ENCODE measurements at places on chromosomes 3 and 15.

DNA sequence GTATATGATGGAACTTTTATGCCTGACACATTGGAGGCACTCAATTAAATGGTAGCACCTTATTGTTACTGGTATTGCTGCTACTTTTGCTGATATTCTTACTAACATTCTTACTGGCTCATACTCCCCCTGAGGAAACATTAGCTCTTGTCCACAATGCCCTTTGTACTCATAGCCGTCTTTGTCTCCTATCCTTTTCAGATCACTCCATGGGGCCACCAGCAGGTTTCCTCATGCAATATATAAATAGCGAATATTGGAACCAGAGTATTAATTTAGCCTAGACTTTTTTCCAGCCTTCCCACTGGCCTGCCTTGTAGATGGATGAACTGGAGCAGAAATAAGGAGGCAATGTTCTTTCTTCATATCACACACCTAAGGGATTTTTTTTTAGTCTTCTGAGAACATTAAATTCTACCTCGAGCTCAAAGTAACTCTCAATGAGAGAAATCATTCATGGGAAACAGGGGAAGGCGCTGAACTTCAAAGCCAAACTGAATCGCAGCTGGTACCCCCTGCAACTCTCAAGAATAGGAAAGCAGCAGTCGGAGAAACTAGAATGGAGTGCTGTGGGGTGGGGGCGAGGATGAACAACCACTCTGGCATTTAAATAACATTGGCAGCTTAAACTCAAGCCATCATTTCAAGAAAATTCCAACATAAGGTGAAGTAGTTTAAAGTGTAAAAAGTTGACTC is 300.3 kb downstream of the TAFA4 start:
- DNase-seq: no peak

- no peak for DNase-seq
Measured at GRCh38 chr3:197847866-197848401, 56.9 kb downstream of the LRCH3 start.

- DNase-seq: no peak
Measured at GRCh38 chr3:4251412-4251811, 51.8 kb upstream of the SETMAR start.

GRCh38 chr15:88745065-88745464 is 58.2 kb upstream of the ACAN start:
- no peak for DNase-seq

DNA sequence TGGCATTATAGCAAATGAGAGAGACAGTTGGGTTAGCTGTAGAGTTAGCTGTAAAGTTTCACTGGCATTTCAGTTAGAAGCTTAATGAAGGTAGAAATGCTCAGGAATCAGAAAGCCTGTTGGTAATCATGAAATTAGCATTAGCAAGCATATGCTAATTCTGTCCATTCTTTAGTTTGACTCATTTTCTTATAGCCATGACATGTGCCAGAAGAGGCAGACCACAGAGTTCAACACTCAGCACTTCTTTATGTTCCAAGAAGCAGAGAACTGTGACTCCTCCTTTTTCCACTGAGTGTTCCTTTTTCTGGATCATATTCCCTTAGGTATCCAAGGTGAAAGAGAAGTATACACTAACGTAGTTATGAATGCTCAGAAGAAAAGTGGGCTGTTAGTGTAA is 276.2 kb upstream of the SGO1 start:
- DNase-seq: no peak

- no peak for DNase-seq
Measured at GRCh38 chr3:37214076-37214475, 39.7 kb upstream of the LRRFIP2 start.

DNA sequence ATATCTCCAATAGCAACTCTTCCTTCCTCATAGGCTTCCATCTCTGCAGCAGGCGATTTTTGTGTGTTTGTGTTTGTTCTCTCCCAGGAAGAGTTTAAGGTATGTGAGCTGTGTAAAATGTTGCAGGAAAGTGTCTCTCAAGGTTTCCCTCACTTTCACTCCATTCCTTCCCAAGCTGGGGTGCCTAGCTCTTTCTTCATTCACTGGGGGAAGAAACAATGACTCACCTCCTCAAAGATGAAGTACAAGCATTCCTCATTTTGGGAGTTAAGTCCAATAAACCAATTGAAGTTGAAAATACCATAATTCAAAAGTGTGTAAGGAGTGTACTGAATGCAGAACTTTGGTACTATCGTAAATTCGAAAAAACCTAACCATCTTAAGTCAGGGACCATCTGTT is 422.7 kb upstream of the CFAP20DC start:
- DNase-seq: no peak

DNA sequence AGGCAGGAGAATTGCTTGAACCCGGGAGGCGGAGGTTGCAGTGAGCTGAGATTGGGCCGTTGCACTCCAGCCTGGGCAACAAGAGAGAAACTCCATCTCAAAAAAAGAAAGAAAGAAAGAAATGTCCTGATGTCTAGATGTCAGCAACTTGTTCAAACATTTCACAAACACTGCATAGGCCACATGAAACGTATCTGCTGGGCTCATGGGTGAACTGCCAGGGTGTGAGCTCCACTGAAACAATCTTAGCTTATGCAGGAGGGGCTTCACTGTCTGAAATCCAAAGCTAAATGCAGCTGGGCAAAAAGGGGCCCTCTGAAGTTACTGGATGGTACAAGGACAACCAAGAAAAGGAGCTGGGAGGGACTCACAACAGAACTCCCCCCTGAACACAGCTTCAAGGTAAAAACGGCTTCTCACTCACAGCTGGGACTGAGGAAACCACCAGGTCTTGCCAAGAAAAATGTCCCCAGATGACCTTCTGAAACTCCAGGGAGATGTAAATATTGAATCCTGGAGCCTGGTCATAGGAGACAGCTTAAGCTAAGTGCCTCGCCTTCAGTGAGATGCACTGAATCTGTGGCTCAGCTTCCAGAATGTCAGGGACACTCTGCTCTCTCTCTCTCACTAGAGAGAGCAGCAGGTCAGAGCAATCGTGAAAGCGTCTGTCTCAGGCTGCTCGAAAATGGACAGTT is 31.9 kb downstream of the SEC61A1 start:
- DNase-seq: no peak

DNA sequence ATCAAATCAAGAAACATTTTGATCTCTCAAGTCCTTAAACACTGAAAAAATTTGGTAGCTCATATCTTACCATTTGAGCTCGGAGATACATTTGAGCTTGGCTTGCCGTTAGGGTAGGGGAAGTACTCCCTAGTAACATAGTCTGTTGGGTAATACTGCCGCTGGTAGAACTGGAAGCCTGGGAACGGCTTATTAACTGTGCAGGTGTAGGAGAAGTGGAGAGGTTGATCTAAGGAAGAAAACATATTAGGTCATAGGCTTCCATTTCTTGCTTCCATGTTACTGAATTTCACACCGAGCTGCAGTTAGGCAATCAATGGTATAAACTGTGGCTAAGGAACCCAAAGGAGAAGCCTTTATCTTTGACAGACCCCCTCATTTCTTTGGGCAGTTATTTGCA is 32.5 kb downstream of the PHC3 start:
- no peak for DNase-seq

DNA sequence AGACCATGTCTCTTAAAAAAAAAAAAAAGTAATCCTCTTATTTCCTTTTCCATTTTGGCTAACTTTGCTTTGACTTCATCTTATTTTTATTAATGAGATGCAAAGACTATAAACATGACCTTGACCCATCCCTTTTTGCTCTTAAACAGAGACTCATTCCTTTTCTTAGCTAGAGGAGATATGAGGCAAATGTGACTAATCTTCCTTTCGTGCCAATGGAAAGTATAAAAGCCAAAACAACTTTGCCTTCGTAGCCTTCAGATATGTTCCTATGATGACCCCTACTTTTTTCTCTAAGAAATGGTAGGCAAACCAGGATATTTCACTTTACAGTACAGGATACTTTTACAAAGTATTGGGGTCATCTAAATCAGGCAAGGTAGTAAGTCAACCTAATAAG is 36.9 kb upstream of the GOLGB1 start:
- no peak for DNase-seq

DNA sequence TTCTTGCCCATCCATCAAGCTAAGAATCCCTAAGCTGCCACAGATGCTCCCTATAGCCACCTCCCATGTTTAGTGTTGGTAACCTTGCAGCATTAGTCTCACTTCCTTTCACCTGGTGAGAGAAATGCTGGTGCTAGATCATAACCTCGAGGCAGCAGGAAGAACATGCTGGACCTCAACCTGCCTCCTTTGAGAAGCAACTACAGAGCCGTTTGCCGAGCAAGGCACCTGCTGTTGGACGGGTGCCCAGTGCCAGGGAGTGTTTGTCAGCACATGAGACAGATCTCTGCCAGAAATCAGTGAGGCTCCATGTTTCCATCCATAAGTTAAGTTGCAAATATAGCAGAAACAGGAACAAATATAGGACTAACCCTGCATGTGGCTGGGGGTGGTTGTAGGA is 955.7 kb downstream of the TUSC7 start:
- no peak for DNase-seq

GRCh38 chr15:92886815-92887214 is 13.3 kb upstream of the CHD2 start:
- peak; percentile 21 for DNase-seq
